ENCODE measurements at places on chromosomes 12 and 14.

DNA sequence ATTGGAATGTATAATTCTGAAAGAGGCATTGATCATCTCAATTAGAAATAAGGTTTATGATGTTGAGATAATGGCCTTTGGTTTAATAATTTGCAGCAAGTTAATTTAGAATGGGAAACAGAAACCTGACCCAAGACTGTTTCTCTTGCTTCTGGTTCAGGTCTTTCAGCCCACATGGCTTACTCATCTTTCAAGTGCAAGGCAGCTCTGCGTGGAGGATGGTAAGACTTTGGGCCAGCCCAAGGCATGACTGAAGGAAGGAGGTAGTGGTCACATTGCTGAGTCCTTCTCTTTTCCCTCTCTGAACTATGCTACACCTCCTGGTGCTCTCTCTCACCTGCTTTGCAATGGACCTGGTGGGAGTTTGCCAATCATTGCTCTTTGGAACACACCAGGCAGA, 98.7 kb downstream of the CAND1 start:
- no peak for DNase-seq

DNA sequence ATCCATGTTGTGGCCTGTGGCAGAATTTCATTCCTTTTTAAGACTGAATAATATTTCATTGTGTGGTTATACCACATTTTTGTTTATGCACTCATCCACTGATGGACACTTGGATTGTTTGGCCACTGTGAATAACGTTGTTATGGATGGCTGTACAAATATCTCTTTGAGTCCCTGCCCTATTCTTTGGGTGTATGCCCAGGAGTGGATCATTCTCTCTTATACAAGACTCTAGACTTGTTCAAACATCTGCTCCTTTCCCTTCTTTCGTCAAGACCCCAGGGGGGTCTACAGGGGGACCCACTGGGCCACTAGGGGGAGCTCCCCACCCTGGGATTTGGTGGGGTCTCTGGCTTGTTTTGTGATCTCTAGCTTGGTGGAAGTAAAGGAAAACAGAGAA, 77.4 kb downstream of the FBXL14 start:
- DNase-seq, result no peak

GRCh38 chr12:53777412-53777811, 25.6 kb upstream of the CISTR start:
- no peak for DNase-seq

GRCh38 chr12:59403259-59403932, 192.4 kb upstream of the SLC16A7 start:
- DNase-seq, result no peak

- DNase-seq, result no peak
These were observed 152.4 kb downstream of the TSPAN9 start for GRCh38 chr12:3229577-3229976.
